Stimulated activated memory B cell treated with anti-CD40 and anti-IgM and Interleukin-4, amounts not matched to agents 10 μg/mL and 1 μg/mL and 100 μg/mL, for 72 hours (primary cell): ENCODE measurements at places on chromosomes 12 and 14.

DNA sequence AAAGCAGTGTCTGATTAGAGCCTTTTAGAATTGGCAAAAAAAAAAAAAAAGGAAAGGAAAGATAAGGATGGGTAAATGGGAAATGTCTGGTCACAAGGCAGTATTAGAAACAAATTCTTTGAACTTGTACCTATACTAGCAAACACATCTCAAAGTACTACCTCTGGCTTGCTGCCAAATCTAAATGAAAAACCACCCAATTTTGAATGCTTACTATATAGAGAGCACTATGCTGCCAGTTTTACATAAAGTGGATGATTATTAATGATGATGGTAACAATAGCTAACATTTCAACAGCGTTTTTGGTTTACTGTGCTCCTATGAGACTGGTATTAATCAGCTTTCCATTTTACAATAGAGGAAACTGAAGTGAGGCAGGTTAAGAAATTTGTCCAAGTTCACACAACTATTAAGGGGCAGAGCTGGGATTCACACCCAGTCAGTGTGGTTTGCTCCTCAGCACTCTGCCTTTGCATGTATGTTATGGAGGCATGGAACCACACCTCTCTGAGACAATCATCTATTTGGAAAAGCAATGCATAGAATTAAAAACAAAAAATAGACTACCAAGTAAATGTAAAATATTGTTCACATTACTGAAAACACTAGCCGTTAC, 34.2 kb downstream of the ATP2B1 start:
- ATAC-seq = no peak

- ATAC-seq = no peak
Measured at GRCh38 chr12:24697769-24698168, 251.1 kb downstream of the BCAT1 start.

- ATAC-seq = no peak
Measured at GRCh38 chr14:103110681-103111231, 12.5 kb upstream of the TNFAIP2 start.

- no peak for ATAC-seq
Measured at GRCh38 chr12:10033783-10034545, 3.5 kb downstream of the CLEC9A start.

DNA sequence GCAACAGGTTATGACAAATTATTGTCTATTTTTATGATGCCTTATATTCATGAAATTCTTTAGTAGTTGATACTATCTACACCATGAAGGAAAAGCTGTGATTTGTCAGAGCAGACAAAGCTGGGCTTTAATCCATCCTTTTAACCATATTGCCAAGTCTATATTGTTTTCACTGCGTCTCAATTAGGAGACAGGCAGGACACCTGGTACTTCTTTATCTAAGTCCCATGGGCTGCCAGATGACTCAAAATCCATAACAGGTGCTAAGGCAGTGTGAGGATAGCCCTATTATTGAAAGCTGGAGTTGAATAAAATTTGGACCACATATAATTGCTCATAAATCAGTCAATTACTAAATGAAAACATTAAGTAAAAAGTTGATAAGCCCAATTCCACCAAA, 22.6 kb downstream of the INSM2 start:
- ATAC-seq = no peak

DNA sequence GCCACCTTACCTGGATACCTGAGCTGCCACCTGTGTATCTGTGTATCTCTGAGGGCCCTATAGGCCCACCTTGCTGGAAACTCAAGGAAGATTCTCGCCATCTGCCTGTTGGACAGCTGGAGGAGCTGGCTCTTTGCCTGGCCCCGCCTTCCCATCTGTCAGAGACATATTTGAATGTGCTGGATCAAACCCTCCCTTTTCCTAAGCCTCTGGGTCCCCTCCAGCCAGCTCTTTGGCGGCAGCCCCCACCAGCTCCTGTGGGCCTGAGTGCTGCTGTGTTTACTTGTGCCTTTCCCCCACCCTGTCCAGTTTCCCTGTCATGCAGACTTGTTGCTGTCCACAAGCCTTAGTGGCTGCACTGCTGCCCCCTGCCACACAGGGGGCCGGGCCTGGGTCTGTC, 55.9 kb upstream of the SRSF5 start:
- no peak for ATAC-seq

GRCh38 chr12:26770239-26771070, 62.5 kb downstream of the ITPR2 start:
- ATAC-seq = no peak

- ATAC-seq = no peak
Measured at GRCh38 chr12:5430641-5431603, 986 bp upstream of the NTF3 start.

- ATAC-seq = no peak
Measured at GRCh38 chr14:81834308-81834707, 300.7 kb upstream of the SEL1L start.
